WTC11 (cell line): ENCODE measurements at places on chromosomes 6 and 20. TPM values are rescaled to one million over a fixed set of nuclear protein-coding genes. Genes with fewer than 3 reads are reported as not detected.

GRCh38 chr6:122109075-122109474, 290.4 kb upstream of the HSF2 start:
- H3K36me3 ChIP-seq = no peaks in the 10 kb centered on the region
- no peaks in the 10 kb centered on the region for H3K4me1 ChIP-seq
- no peak overlapping the region for H3K4me3 ChIP-seq
- H3K27me3 ChIP-seq = no peaks in the 10 kb centered on the region
- H3K27ac ChIP-seq = no peak overlapping the region
- no peak for DNase-seq

DNA sequence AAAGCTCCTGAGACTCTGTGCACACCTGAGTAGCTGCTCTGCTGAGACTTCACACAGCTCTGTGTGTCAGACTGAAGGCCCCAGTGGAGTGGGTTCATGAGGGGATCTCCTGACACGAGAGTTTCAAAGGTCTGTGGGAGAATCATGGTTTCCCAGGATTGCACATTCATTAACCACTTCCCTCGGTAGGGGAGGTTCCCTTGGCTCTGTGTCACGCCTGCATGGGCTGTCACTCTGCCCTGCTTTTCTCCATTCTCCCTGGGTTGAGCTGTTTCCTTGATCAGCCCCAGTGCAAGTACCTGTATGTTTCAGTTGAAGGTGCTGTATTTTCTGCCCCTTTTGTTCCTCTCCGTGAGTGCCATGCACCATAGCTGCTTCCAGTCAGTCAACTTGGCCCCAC, 236.9 kb downstream of the EPM2A start:
- peaks cover 2% of the 10 kb centered on the region; the same call in 1 of the 2 replicates for H3K36me3 ChIP-seq
- H3K27ac ChIP-seq = no peak overlapping the region
- no peak overlapping the region for H3K4me3 ChIP-seq
- H3K4me1 ChIP-seq = no peaks in the 10 kb centered on the region
- no peak for DNase-seq

The DOP1A gene
- total RNA-seq = 13.1 to 16.9 TPM (median 15.1 TPM) in 3 replicates

DNA sequence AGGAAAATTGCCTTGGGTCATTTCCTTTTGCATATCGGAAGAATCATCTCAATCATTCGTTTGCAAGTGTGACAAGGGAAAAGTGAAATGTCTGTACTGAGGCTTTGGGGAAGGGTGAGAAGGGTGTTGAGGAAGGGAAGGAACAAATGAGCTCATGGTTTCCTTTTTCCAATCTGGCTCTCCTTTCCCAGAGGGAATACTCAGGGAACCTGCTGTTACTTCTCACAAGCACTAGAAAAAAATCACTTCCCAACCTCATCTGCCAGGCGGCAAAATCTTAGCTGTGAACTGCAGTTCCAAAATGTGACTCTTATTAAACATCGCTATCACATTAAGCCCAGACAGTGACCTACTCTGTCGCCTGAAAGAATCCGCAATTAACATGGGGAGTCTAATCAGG, 258.1 kb downstream of the ZNF217 start:
- peaks cover 16% of the 10 kb centered on the region for H3K4me1 ChIP-seq
- no peak for DNase-seq
- no peaks in the 10 kb centered on the region for H3K27me3 ChIP-seq
- H3K27ac ChIP-seq = no peak overlapping the region
- no peaks in the 10 kb centered on the region; the same call in 1 of the 2 replicates for H3K36me3 ChIP-seq

- H3K36me3 ChIP-seq = no peaks in the 10 kb centered on the region
- H3K27ac ChIP-seq = no peak overlapping the region
- no peak overlapping the region for H3K4me3 ChIP-seq
- no peak for DNase-seq
These were observed 42.9 kb upstream of the FAM83D start for GRCh38 chr20:38883081-38883980.

The KCNK16 gene
- not detected in 3 replicates for total RNA-seq

The C20orf144 gene
- 0.09 to 0.21 TPM (median 0.14 TPM) in 3 replicates for total RNA-seq

GRCh38 chr20:58875111-58875510, 22.6 kb downstream of the GNAS start:
- H3K36me3 ChIP-seq = peaks cover 10% of the 10 kb centered on the region
- no peaks in the 10 kb centered on the region for H3K27me3 ChIP-seq

DNA sequence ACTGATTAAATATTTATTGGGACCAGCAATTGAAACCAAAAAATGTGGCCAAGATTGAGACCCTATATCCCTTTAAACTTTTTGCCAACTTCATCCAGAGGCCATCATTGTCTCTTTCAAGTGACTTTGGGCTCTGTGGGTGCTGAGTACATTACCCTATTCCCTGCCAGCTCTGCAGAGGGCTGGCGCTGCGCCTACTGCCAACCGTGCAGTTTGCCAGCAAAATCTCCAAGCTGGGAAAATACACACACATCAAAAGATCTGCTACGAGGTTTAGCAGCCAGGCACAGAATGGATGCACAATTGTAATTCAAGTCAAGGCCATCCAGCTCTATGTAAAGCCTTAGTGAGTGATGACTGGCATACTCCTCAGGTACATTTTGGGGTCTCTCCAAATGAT, 125.0 kb downstream of the CBLN4 start:
- H3K36me3 ChIP-seq = peaks cover 76% of the 10 kb centered on the region
- peaks cover 3% of the 10 kb centered on the region; the same call in 1 of the 2 replicates for H3K27me3 ChIP-seq
- no peak for DNase-seq
- H3K27ac ChIP-seq = no peak overlapping the region
- H3K4me3 ChIP-seq = no peak overlapping the region

The SDCBP2 gene
- total RNA-seq = 2.5 to 3.3 TPM (median 2.6 TPM) in 3 replicates

DNA sequence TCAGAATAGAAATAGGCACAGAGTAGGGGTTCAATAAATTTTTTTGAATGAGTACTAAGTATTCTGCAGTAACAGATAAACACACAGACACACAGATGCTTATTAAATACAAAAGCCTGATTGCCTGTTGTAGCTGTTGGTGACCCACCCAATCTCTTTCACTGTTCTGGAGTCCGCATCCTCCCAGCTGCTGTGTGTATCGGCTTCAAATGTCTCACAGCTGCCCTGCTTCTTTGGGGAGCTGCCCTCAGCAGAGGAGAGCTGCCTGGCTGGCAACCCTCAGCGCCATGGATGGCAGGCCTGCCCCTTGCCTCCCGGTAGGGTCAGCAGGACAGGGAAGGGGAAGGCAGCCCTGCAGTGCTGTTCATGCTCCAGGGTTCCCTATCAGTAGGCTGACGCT, 85.9 kb upstream of the PRND start:
- no peak overlapping the region for H3K4me3 ChIP-seq
- H3K36me3 ChIP-seq = peaks cover 6% of the 10 kb centered on the region
- H3K4me1 ChIP-seq = no peaks in the 10 kb centered on the region
- H3K27ac ChIP-seq = no peak overlapping the region

- DNase-seq = no peak
- H3K27ac ChIP-seq = no peak overlapping the region
- H3K27me3 ChIP-seq = no peaks in the 10 kb centered on the region
These were observed 4.3 kb downstream of the SMIM26 start for GRCh38 chr20:18571578-18571977.

GRCh38 chr6:106461084-106461483, 100.6 kb downstream of the CRYBG1 start:
- H3K27ac ChIP-seq = no peak overlapping the region
- H3K36me3 ChIP-seq = no peaks in the 10 kb centered on the region
- peaks cover 31% of the 10 kb centered on the region for H3K27me3 ChIP-seq
- no peak for DNase-seq

DNA sequence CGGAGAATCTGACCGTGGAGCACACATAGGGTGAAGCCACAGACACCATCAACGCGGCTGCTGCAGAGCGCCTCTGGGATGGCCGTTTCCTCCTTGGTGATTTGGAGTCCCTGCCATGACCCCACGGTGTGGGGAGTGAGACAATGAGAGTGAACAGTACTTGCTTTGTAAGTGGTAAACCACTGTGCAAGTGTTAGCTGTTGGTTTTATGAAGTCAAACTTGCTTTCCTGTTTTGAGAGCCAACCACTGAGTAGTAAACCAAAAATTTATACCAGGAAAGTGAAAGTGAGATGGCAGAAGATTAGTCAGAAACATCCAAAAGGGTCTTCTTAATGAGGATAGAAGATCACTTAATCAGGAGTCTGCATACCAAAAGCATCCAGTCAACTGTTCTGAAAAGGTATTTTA, 160.7 kb downstream of the FOXC1 start:
- DNase-seq = no peak
- H3K4me3 ChIP-seq = no peak overlapping the region
- no peak overlapping the region for H3K27ac ChIP-seq
- H3K27me3 ChIP-seq = no peaks in the 10 kb centered on the region
- H3K36me3 ChIP-seq = no peaks in the 10 kb centered on the region

DNA sequence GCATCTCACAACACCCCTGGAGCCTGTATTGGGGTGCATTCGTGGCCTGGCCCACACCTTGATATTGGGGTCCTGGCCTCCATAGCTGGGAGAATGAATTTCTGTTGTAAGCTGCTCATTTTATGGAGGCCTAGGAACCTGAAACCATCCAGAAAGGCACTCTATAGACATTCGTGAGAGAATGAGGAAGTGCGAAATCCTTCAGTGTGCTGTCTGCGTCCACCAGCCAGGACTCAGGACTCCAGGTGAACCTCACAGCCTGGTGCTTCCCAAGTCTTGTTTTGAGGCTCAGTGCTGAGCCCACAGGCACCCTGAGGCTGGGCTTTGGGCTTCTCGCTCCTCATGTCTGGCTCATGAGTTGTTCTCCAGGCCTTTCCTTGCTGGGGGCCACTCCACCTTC, 11.9 kb upstream of the RBBP8NL start:
- no peak overlapping the region for H3K27ac ChIP-seq
- H3K36me3 ChIP-seq = no peaks in the 10 kb centered on the region
- H3K4me1 ChIP-seq = no peaks in the 10 kb centered on the region
- H3K27me3 ChIP-seq = no peaks in the 10 kb centered on the region; the same call in none of the 2 replicates
- no peak overlapping the region for H3K4me3 ChIP-seq

DNA sequence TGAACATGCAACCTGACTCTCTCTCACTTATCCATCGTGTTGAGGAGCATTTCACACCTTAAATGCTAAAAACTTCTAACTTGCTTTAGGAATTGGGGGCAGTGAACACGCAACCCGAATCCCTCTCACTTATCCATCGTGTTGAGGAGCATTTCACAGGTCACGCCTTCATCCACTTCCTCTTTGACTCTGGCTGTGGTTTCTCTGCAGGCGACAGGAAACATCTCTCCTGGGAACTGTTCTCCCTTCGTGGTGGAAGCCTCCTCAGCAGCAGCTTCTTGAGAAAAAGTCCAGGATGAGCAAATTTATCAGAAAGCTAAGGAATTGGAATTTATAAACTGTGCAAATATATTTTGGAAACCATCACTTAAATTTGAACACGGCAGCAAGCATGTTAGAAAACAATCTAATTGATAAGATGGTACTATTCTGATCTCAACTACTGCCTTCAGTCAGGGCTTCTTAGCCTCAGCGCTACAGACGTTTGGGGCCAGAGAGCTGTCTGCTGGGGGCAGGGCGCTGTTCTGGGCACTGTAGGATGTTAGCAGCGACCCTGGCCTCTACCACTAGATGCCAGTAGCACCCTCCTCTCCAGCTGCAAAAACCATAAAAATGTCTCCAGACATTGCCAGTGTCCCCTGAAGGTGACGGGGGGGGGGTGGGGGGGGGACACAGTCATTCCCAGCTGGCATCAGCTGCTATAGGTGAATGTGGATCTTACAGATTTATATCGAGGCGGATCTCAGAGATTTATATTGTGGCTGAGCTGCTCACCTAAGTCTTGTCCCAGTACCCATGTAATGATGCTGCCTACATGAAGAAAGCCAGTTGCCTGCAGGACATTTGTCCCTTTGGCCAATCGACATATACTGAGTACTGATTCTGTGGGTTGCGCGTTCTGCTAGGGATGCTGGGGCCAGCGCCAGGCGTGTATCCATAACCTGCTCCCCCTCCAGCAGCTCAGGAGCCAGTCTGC, 26.2 kb downstream of the CTCFL start:
- H3K36me3 ChIP-seq = no peaks in the 10 kb centered on the region
- no peak overlapping the region for H3K27ac ChIP-seq
- H3K27me3 ChIP-seq = no peaks in the 10 kb centered on the region
- peak; percentile 54 for DNase-seq
- peak overlapping the region; percentile 26; the same call in 1 of the 2 replicates for H3K4me3 ChIP-seq

GRCh38 chr6:148888856-148889255, 142.0 kb downstream of the UST start:
- H3K27me3 ChIP-seq = no peaks in the 10 kb centered on the region
- H3K4me3 ChIP-seq = no peak overlapping the region
- no peak for DNase-seq
- peaks cover 27% of the 10 kb centered on the region for H3K36me3 ChIP-seq
- H3K27ac ChIP-seq = no peak overlapping the region
- H3K4me1 ChIP-seq = peaks cover 11% of the 10 kb centered on the region
